Fibroblast of skin of abdomen (primary cell): ENCODE measurements at places on chromosomes 4 and X.

GRCh38 chr4:39228377-39228776 lies 46.0 kb downstream of the WDR19 start:
- no peak for DNase-seq

- DNase-seq, result no peak
Observed at GRCh38 chr4:3472411-3473141, 9.5 kb downstream of the DOK7 start.

GRCh38 chrX:16870862-16871815 lies 977 bp upstream of the RBBP7 start:
- DNase-seq, result peak; percentile 2

DNA sequence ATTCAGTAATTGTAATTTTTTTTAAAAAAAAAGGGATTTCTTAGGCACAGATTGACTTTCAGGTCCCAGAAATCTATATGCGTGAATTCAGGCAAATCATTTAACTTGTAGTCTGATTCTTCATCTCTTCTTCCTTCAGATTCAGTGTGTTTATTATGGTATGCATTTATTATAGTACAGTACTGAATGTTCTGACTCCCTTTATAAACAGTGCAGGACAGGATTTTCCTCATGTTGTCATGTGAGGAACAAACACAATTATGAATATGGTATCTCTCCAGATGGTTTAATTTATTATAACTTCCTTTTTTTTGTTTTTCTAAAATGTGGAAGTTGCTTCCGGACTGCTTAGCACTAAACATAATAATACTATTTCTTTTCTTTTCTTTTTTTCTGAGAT lies 54.2 kb downstream of the RPS3A start:
- no peak for DNase-seq

- peak; percentile 87 for DNase-seq
Observed at GRCh38 chrX:15946783-15947580, 92.4 kb upstream of the AP1S2 start.
